ENCODE measurements at places on chromosomes 11 and 22. TPM values are rescaled to one million over a fixed set of nuclear protein-coding genes. Genes with fewer than 3 reads are reported as not detected.

The KCNE3 gene
- total RNA-seq = not detected

The NFRKB gene
- total RNA-seq = 13.8 TPM

The C11orf65 gene
- 0.13 TPM for total RNA-seq

The OR4A16 gene
- total RNA-seq = not detected

The EPS8L2 gene
- total RNA-seq = 78.2 TPM
